ENCODE measurements at places on chromosomes 13 and 19.

DNA sequence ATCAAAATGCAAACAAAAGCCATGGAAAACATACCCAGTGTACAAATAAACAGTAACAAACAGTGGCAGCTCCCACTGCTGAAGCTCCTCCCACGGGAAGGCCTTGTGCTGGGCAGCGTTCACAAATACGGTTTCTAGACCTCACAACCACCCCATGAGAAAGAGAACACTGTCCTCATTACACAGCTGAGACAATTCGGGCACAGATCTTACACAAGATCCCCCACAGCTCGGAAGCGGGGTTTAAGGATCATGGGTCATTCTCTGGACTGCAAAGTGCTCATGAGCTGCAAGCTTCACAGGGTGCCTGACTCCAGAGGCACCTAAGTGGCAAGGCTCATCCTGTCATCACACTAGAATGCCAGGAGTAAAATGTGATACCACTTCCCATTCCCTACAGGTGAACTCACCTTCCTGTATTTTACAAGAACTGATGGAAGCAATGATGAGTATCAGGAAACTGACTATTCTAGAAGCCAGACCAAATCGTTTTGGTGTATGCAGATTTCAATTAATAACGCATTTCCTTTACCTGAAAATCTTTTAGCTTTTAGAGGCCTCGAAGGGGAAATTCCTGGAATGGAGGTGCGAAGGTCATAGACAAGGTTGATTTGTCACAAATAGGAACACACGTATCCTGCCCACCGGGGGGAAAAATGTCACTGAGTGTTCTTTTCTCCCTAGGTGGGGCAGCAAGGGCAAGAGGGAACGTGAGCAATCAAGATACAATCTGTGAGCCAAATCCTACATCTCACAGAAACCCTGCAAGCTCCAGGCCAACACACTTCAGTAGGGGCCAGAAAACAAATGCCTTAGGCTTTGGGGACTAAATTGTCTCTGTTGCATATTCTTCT lies 41.2 kb downstream of the STK24 start:
- no peak for DNase-seq

GRCh38 chr13:110107568-110108347 lies 199.2 kb downstream of the COL4A1 start:
- peak; percentile 24 for DNase-seq

DNA sequence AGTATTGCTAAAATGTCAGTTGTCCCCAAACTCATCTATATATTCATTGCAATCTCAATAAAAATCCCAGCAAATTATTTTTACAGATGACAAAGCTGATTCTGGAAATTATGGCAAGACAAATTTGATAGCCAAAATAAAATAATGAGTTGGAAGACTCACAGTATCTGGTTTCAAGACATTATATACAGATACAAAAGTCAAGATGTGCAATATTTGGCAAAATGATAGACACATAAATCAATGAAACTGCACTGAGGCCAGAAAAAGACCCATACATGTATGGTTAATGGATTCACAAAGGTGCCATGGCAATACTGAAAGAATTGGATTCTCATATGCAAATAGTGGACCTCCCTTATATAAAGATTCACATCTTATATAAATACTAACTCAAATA lies 24.2 kb downstream of the ZNF45 start:
- DNase-seq, result no peak

DNA sequence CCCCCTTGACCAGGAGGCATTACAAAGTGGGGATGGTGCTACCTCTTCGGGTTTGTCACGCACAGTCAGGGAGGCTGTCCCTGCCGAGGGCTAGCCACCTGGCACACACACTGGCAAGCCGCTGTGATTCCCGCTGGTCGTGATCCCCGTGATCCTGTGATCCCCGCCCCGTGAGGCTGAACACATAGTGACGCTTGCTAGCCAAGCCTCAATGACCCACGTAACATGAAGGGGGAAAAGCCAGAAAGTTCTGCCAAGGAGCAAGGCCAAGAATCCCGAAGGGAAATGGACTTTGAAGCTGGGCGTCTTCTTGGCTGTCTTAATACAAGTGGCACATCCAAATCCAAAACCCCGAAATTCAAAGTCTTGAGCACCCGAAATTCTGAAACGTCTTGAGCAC lies 13.7 kb downstream of the LDLR start:
- no peak for DNase-seq

- no peak for DNase-seq
Measured at GRCh38 chr13:79987761-79988160, 353.2 kb downstream of the SPRY2 start.

- DNase-seq, result no peak
Measured at GRCh38 chr19:51144482-51145045, 2.5 kb downstream of the SIGLEC7 start.

- DNase-seq, result no peak
Measured at GRCh38 chr19:9797871-9798270, 21.0 kb downstream of the FBXL12 start.

- DNase-seq, result no peak
Measured at GRCh38 chr13:66994517-66995202, 235.5 kb downstream of the PCDH9 start.

- no peak for DNase-seq
Measured at GRCh38 chr13:64849196-64849595, 2380.9 kb downstream of the PCDH9 start.

DNA sequence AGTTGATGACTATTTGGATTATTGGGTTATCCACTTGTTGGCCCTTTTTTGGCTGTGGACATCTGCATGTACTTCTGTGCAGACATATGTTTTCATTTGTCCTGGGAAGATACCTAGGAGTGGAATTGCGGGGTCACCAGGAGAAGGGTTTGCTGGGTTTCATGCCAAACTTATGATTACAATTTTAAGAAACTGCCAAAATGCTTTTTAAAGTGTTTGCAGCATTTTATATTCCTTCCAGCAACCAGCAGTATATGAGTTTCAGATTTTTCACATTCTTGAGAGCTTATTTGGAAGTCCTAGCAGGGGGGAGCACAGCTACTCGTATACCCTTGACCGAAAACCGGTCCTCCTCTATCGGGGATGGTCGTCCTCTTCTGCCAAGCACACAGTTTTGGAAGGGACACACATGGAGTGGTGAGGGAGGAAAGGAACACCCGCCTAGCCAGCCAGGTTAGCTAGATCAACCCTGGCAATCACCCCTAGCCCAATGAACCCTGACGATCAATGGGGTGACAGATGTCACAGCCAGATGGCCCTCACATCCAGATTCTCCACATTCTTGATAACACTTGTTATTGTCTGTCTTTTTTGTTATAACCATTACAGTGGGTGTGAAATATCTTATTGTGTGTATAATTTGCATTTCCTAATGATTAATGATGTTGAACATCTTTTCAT lies 26.7 kb upstream of the RNF113B start:
- no peak for DNase-seq

GRCh38 chr13:97583907-97584497 lies 150.0 kb downstream of the RAP2A start:
- DNase-seq, result no peak

DNA sequence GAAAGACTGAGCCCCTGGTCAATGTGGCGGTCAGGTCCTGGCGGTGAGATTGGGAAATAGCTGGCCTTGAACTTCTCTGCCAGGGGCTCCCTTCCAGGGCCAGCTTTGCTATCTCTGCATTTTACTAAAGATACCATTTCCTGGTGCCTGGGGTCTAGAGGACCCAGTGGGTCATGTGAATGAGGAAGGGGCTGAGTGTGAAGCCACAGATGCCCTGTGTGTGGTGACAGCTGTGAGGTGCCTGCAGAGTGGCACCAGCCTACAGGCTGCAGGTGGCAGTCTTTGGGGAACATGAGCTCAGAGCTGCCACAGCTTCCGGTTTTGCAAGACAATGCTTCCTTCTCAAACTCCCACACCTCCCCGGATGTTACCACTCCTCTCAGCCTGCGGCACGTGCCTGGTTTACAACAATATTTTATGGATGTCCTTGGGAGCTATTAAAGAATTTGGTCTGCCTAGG lies 5.2 kb upstream of the MLNR start:
- no peak for DNase-seq

DNA sequence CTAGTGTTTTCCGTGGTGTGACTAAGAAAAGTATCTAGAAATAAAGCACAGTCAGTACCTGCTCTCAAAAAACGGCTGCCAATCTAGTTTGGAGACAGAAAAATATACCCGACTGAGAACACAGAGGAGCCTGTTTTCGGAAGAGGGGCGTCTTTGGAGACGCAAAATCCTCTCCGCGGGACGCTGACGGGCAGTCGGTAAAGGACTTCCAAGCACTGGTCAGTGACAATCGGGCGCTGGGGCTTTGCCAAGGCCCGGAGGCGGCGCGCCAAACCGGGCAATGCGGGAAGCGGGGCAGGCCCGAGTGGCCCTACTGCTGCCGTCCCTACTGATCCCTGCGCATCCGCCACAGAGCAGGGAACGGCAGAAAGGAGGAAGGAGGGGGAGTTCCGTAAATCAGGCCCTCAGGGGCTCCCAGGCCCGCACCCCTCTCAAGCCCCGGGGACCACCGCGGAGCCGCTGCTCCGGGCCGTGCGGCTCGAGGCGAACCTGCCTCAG lies 588 bp upstream of the DPY19L3 start:
- peak; percentile 64 for DNase-seq

GRCh38 chr13:49561062-49561410 lies 24.3 kb downstream of the RCBTB1 start:
- DNase-seq, result no peak

GRCh38 chr19:29495091-29495490 lies 30.7 kb upstream of the VSTM2B start:
- DNase-seq, result no peak

DNA sequence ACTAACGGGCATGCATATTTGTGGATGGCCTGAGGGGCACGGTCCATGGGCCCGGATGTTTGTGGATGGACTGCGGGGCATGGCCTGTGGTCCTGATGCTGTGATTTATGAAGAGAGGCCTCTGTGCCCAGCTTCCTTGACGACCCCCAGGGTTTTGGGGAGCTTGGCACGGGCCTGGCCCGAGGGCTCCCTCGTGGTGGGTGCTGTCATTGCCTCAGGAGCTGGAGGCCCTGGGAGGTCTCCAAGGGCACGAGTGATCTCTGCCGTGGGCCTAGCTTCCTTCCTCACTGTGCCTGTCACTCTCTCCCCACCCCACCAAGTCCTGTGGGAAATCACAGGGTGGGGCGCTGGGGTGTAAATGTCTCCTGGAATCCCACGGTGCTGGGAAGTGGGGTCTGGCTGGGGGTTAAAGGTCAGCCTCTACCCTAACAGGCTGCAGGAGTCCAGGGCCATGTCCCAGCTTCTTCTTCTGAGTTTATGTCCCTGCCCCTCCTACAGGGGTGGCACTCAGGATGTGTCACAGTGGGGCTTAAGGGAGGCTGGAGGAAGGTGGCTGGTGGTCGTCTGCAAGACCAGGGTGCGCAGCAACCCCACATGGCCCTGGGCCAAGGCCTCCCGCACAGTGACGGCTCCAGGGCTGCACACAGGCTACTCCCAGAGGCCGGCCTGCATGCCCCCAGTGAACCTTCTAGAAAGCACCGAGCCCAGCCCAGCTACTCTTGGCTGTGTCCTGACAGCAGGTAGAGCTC lies 27.6 kb upstream of the RANBP3 start:
- DNase-seq, result no peak

- no peak for DNase-seq
Measured at GRCh38 chr19:14197882-14198281, 8.1 kb downstream of the ADGRL1 start.

DNA sequence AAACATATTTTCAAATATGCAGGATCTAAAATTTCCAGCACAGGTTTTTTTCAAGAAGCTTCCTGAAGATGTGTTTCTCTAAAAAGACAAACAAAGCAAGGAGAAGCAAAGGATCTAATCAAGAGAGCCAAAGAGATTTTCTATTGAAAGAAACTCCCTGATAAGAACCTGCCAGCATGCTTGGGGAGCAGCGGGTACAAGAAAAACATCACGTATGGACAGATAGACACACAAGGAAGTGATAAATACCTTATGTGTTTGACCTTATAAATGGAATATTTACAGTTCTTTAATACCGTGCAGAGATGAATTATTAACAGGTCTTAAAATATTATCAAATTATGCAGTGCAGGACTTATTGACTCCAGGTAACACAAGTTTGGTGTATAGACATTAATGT lies 562.1 kb downstream of the DACH1 start:
- DNase-seq, result no peak

GRCh38 chr19:46861691-46862502 lies 1.1 kb downstream of the ARHGAP35 start:
- no peak for DNase-seq

DNA sequence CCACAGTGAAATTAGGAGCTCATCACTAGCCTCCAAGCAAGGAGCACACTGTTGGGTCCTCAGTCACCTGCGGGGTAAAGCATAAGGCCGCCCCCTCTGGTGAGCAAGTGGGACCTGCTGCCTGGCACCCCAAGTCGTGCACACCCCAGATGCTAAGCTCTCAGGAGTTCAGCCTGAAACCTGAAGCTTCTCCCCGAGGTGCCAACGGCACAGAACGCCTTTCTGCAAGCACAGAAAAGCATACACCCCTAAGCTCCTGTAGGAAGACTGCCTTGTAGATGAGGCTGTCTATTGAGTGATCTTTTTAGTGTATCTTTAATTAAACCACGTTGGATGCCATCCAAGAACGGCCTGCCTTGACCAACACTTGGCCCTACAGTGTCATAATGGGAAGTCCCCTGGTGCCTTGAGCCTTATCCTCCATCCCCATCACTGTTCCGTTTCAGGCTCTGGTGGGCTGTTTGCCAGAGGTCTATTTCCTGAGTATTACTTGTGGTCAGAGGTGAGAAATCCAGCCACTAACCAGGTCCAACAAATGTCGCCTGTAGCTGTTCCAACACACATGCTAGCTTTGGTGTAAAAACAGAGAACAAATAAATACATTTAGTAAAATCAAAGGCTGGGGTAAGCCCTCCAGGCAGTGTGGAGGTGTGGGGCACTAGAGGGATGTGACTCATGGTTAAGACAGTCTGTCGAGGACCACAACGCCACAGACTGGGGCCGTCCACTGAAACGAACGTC lies 44.8 kb downstream of the C13orf42 start:
- DNase-seq, result no peak

DNA sequence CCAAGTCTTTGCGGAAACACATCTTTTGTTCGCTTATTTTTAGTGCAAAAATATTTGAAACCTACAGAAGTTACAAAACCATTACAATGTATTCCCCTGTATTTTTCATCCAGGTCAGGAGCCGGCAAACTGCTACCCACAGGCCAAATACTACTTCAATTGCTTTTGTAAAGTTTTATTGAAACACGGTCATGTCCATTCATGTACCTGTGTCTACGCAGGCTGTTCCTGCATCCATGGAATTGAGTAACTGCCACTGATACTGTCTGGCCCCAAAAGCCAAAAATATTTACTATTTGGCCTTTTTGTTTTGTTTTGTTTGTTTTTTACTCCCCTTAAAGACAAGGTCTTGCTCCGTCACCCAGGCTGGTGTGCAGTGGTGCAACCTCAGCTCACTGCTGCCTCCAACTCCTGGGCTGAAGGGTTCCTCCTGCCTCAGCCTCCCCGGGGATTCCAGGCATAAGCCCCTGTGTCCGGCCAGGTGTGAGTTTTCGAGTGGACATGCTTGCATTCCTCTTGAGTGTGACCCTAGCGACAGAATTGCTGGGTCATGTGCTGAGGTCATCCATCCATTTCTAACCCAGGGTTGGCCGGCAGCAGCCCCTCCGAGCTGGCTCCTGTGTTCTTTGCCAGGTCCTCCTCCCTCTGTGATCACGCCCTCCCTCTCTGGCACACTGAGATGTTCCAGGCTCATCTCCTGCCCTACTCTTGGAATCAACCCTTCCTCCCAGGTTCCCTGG lies 10.9 kb upstream of the S1PR4 start:
- no peak for DNase-seq

All from liver (tissue), 10 donors.